ENCODE measurements at places on chromosomes 6 and 20.

DNA sequence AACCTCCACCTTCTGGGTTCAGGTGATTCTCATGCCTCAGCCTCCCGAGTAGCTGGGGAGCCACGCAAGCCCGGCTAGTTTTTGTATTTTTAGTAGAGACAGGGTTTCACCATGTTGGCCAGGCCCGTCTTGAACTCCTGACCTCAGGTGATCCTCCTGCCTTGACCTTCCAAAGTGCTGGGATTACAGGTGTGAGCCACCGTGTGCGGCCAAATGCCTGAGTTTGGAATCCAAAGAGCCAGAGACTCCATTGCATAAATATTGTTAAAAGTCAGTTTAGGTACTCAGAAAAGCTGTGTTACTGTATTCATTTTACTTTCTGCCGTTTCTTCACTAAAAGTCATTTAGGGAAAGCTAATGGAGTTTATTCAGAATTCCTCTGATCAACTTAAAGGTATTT is 137.3 kb downstream of the SULF2 start:
- no peak for DNase-seq

DNA sequence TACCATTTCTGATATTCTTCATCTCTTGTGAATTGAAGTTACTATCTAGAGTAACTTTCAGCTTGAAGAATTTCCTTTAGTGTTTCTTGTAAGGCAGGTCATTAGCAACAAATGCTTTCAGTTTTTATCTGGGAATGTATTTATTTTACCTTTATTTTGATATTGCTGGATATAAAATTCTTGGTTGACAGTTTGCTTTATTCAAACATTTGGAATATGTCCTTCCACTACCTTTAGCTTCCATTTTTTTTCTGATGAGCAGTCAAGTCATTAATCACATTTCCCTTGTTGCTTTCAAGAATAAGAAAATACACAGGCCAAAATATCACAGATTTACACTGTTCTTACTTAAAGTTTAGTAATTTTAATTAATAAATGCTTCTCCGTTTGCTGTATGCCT is 5.7 kb upstream of the NELFCD start:
- DNase-seq = no peak

DNA sequence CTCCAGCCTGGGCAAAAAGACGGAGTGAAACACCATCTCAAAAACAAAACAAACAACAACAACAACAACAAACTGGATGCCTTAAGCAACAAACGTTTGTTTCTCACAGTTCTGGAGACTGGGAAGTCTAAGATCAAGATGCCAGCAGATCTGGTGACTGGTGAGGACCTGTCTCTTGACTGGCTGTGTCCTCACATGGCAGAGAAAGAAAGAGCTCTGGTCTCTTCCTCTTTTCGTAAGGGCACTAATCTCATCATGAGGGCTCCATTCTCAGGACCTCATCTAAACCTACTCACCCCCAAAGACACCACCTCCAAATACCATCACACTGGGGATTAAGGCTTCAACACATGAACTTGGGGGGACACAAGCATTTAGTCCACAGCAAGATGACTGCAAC is 13.5 kb upstream of the GFOD1 start:
- DNase-seq = no peak

GRCh38 chr6:51541847-51542246 is 545.6 kb downstream of the PKHD1 start:
- DNase-seq = no peak

DNA sequence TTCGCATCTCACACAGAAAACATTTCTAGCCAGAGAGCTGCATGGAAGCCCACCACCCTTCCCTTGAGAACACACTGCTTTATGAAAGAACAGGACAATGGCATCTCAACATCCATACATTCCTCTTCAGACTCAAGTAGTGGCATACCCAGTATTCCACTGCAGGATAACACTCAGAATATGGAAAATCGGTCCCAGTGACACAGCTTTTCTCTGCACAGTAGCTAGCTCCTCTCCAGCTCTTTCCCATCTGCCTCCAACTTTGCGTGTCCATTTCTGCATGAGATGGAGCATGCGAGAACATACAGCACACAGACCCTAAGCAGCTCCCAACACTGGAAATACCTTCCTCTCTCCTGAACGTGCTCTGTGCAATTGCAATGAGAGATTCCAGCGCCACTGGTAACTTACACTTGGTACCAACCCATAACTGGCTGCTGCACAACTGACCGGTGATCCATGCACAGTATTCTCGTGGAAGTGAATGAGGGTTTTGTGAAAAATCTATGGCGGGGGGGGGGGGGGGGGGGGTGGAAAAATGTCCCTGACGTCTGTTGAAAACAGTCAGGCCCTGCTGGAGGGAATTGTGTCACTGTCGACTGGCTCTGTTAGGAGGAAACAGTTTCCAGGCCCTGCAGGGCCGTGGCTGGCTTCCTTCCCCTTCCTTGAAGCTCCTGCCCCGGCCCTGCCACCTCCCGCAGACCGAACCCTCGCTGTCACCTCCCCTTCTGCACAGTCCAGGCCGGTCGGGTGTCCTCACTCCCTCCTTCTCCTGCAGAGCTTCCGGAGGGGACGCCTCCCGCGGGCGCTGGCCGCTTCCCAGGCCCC is 265.9 kb upstream of the QKI start:
- DNase-seq = no peak

- DNase-seq = peak; percentile 17
Observed at GRCh38 chr6:133973109-133973971, 20.3 kb downstream of the TBPL1 start.

- no peak for DNase-seq
Observed at GRCh38 chr20:48962976-48963771, 41.7 kb downstream of the ARFGEF2 start.

- no peak for DNase-seq
Observed at GRCh38 chr20:45538209-45538799, 978 bp downstream of the WFDC6 start.

GRCh38 chr20:38985603-38986170 is 23.5 kb downstream of the DHX35 start:
- no peak for DNase-seq

DNA sequence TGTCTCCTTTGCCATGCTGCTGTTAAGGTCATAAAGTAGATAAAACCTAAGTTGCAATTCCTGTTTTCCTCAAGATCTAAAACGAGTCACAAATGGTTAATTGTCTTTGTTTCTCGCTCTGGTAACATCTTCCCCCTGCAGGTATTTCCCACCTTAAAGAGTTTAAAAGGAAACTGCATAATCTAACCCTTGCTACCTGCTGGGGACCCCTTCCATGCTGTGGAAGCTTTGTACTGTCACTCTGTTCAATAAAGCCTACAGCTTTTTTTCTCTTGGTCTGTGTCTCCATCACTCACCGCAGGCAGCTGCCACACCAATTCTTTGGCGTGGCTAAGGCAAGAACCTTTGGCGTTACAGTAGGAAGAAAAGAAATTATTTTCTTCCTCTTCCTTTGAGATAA is 117.7 kb upstream of the GJE1 start:
- no peak for DNase-seq

GRCh38 chr20:63137851-63138415 is 78.0 kb downstream of the YTHDF1 start:
- DNase-seq = no peak

GRCh38 chr20:2983508-2983907 is 59.9 kb upstream of the GNRH2 start:
- DNase-seq = no peak

DNA sequence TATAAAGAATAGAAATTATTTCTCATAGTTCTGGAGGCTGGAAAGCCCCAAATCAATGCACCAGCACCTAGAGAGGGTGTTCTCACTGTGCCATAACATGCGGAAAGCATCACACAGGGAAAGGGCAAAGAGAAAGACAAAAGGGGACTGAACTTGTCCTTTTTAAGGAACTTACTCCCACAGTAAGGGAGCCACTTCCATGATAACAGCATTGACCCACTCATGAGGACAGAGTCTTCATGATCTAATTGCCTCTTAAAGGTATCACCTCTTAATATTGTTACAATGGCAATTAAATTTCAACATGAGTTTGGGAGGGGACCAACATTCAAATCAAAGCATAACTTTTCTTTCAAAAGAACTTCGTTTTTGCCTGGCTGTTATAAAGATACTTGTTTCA is 582.2 kb upstream of the ARID1B start:
- no peak for DNase-seq

- no peak for DNase-seq
Observed at GRCh38 chr20:1622450-1622849, 2.6 kb upstream of the SIRPB1 start.

GRCh38 chr20:61252601-61253263 is 671 bp downstream of the CDH4 start:
- DNase-seq = no peak

GRCh38 chr6:143980921-143981320 is 27.1 kb downstream of the PLAGL1 start:
- DNase-seq = no peak

GRCh38 chr20:37055276-37055675 is 40.5 kb downstream of the RBL1 start:
- no peak for DNase-seq

- no peak for DNase-seq
Observed at GRCh38 chr6:167906899-167907298, 80.2 kb downstream of the AFDN start.

- no peak for DNase-seq
Observed at GRCh38 chr20:59333951-59334350, 33.5 kb downstream of the EDN3 start.

DNA sequence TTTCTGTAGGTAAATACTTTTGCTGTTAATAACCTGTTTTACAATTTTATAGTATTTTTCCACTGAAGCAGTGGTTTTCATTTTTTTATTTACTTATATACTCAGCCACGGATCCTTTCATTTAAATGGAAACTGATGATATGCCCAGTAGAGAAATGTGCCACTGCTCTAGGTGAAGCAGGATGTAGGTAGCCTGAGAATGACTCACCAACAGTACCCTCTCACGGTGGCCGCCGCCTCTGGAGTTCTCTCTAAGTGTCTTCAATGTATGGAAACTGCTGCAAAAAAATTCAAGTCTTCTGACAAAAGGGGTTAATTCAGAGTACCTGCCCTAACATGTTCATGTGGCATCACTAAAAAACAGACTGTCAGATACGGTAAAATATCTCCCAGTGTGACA is 6.4 kb downstream of the EYA4 start:
- no peak for DNase-seq

DNA sequence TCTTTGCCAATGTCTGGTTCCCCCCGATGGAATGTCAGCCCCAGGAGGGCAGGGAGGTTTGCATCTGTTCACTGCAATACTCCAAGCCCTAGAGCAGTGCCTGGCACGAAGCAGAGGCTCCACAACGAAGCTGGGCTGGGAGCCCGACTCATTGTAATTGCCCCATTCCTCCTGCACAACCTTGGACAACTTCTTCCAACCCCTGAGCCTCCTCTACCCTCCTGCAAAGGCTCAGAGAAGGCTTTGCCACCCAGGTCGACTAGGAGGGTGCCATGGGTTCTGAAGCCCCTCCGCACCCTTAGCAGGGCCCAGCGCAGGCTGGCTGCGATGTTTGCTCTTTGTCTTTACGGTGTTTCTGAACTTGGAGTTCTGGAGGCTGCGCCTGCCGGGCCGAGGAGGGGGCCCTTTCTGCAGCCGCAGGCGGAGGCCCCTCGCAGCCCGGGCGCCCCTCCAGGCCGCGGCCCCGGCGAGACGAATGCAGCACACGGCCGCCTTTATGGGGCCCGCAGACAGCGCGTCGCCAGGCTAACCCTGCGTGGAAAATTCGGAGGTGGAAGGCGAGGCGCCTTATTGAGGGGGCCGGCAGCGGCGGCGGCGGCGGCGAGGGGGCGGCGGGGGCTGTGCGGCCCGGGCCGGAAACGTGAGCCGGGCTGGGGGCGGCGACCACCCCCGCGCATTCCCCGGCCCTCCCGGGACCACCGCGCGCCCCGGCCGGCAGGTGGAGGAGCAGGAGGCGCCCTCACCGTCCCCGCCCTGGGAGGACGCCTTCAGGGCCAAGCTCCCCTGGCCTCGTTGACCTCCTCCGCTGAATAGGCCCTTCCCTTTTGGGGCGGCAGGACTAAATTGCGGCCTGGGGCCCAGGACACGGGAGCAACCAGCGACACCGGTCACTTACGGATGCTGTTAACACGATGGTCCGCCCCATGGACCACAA is 27.0 kb downstream of the SNAI1 start:
- no peak for DNase-seq

DNA sequence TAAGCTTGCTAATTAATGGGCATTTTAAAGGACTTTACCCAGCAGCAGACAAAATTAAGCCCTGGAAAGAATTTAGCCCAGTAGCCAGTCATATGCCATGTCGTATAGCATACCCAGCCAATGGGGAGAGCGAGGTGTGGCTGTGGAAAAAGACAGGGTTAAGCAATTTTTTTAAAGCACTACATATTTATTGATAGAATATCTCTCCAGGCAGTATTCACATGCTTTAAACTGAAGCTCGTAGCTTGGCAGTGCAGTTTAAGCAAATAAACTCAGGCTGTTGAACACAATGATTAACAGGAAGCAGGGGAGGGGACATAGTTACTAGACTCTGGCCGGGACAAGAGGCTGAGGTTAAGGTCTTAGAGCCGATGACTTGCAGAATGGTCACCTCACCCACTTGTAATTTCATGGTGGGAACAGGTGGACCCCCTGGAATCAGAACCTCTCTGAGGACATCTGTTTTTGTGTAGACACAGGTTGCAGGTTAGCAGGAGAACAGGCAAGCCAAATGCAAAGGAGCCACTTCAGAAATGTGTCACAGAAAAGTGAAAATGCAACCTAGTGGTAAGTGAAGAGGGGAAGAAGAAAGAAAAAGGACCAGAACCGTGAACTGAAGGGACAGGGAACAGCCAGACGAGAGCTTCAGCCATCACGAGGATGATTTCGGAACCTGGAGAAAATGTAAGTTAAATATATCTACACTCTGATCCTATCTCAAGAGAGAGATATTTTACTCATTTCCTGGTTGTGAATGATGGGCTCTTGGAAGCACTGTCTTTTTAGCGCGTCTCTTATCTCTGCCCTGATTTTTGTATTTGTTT is 7.2 kb downstream of the GCNT2 start:
- no peak for DNase-seq

DNA sequence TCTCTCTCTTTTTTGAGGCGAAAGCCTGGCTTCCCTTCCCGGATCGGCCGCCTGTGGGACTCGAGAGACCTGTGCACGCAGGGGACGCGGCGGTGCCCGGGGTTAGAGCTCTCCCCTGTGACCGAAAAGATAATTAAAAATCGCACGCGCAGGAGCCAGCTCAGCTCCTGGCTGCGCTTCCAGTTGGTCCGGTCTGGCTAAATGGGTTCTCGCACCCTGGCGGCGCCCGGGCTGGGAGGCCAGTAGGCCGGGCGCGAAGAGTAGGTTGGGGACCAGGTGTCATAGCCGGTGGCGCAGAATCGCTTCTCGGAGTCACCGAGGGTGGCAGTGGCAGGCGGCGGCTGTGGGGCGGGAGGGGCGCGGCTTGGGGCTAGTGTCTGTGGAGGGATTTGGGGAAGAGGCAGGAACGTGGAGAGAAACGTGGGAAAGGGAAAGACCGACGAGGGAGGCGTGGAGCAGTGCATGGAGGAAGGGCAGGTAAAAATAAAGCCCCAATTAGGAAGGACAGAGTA is 41.9 kb upstream of the SUPT3H start:
- DNase-seq = peak; percentile 50

- DNase-seq = no peak
Observed at GRCh38 chr20:312866-313265, 12.5 kb upstream of the SOX12 start.

All from naive thymus-derived CD4-positive, alpha-beta T cell (primary cell).